Ascending aorta (tissue), 2 donors: ENCODE measurements at places on chromosomes 4 and X. TPM values are rescaled to one million over a fixed set of nuclear protein-coding genes. Genes with fewer than 3 reads are reported as not detected.

NXF2 gene
- not detected for total RNA-seq

DDIT4L gene
- 4.8 TPM for total RNA-seq

FHIP1A gene
- total RNA-seq: not detected

DNA sequence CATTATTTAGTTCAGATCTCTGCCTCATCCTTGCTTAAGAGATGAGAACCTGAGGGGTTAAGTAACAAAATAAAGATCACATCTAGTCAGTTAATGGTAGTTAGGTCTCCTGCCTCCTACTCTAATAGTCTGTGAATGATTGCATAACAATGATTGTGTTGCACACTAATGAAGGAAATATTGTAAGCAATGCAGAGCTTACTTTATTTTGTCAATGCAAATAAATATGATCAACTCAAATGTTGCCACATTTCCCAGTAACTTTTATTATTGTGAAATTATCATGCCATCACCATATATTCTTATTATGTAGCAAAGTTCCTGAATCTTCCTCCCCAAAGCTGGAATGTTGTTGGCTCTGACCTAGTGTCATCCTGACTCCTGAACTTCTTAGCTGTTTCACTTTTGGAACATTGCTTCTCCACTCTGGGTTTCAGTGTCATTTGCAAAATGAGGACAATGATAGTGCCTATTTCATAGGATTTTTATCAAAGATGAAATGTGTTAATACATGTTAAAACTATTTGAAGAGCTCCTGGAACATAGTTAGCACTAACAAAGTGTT lies 17.0 kb upstream of the GABRA4 start:
- DNase-seq: no peak

GRCh38 chr4:161320377-161320776 lies 843.4 kb downstream of the FSTL5 start:
- no peak for DNase-seq

DNA sequence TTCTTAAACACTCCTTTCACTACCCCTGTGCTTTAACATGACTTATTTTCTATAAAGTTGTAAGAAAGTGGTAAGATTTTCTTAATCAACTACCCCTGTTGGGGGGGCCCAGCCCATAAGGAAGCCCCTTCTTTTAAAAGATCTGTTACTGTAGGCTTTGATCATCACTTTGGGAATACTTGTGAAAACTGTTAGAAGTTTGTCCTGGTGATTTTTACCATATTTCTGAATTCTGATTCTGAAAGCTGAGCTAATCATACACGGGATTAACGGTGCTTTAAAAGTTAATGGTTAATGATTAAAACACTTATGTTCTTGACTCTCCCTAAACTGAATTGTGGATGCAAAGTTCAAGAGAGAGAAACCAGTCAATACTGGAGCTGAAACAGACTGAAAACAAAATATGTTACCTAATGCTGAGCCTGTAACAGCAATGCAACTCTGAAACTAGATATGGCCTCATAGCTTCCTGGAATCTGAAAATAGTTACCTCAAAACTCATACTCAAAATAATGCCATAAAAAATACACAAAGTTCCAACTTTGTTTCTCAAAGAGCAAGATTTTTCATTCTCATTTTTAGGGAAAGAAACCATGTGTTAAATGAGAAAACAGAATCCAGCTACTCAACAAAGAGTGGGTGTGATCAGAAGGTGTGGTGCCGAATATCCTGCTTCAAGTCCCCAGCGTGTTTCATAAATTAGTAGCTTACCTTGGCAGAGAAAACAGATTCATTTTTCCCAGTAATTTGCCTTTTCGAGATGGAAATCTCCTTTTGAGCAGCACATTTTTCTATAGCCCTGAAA lies 31.6 kb downstream of the ADH7 start:
- DNase-seq: no peak

- no peak for DNase-seq
Measured at GRCh38 chr4:168540086-168540485, 43.2 kb downstream of the PALLD start.
